ENCODE measurements at places on chromosomes 1 and 21.
A peak's percentile ranks its signal among the peaks of the same experiment; 100 is the strongest.

DNA sequence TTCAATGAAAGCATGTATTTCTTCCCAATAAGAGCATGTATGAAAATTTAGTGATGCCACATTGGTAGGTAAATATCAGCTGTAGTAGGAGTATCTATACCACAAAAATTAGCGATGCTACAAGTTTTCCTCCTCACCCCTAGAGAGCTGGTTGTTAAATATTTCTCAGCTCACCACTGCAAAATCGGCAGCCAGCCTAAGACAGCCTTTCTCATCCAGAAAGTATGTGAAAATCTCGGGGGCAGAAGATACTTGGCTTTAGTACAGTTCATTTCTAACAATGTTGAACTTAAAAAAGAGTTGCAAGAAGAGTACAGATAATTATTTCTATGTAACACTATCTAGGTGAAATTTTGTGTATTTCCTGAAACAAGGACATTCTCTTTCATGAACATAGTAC is 235.4 kb downstream of the TPR start:
- DNase-seq = peak; percentile 76

GRCh38 chr1:181469829-181470228 is 13.5 kb upstream of the CACNA1E start:
- peak; percentile 89 for DNase-seq

GRCh38 chr1:98556521-98557158 is 104.9 kb upstream of the SNX7 start:
- DNase-seq = peak; percentile 46

- DNase-seq = peak; percentile 97
Observed at GRCh38 chr21:42097860-42098454, 26.8 kb downstream of the UMODL1 start.

- DNase-seq = no peak
Observed at GRCh38 chr1:53811414-53811851, 26.7 kb downstream of the NDC1 start.

DNA sequence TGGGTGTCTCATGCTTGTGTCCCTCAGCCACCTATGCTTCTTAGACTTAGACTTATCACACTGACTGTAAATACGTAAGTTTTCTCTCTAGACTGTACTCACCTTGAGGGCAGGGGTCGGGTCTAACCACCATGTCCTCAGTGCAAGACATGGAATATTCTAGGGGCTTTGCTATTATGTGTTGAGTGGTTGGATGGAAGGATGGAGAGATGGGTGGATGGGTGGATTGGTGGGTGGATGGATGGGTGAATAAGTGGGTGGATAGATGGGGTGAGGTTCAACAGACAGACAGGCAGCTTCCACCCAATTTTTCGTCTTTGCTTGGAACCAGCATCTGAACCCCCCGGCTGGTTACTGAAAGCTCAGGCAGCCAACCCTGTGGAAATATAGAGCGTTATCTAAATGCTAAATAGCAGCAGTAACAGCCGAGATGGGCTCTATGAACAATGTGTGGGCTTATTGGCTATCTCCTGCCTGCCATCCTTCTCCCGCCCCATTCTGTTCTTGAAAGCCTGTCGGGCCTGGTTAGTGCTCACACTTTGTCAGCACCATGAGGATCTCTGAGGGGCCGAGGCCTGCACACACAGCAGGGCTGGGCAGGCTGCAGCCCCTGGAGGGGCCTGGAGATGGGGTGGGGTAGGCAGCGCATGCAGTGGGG is 130.7 kb downstream of the ACTL8 start:
- no peak for DNase-seq

- DNase-seq = no peak
Observed at GRCh38 chr21:18908641-18909040, 505.1 kb upstream of the TMPRSS15 start.

DNA sequence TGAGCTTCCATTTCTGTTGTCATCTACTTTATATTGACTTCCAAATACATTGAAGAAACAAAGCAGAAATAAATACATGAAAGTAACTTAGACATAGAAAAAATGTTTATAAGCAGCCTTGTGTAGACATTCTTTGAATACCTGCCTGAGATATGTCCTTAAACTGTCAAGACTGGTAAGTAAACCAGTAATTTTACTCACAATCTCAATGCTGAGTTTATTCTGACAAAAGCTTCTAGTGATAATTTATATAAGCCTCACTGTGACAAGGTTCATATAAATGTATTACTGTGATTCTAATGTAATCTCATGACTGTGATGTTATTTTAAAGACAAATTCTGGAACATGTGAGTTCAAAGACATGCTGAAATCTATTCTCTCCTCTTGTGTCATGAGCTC is 516.7 kb upstream of the B3GALT2 start:
- no peak for DNase-seq

DNA sequence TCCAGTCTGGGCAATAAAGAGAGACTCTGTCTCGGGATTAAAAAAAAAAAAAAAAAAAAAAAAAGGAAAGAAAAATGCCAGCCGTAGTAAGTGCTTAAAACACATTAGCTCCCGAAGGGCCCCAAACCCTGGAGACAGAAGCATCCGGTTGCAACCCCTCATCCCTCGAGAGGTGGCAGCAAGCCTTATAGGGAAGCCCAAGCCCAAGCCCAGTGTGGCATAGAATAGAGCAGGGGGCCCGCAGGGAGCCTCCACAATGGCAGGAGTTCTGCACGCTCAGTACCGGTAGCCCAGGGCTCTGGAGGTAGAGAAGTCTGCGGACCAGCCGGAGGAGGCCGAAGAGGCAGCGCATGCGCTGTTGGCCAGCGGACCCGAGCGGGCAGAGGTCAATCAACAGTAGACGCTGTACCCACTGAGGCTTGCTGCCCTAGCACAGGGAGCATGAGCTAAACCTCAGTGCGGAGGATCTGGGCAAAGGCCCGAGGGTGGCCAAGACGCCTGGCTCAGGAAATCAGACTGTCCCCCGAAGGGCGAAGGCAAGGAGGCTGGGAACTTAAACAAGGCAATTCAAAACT is 34.1 kb upstream of the C1orf198 start:
- no peak for DNase-seq

GRCh38 chr1:59008599-59009347 is 224.9 kb upstream of the JUN start:
- peak; percentile 47 for DNase-seq

DNA sequence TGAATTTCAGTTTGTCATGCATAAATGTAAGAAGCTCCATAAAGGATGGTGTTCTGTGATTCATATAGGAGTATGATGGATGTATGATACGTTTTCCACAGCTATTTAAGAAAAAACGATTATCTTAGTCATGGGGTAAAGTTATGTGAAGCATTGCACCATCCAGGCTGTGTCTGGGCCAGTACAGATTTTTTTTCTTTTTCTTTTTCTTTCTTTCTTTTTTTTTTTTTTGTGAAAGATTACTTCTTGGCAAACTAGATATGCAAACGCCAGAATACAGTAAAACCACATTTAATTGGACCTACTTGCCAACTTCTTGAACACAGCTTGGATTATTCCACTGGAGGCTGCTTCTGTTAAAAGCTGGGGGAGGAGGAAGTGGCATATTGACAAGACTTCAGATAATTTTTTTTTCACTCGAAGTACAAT is 14.9 kb downstream of the ZBTB18 start:
- DNase-seq = peak; percentile 86
